Stimulated activated CD8-positive, alpha-beta memory T cell treated with anti-CD3 and anti-CD28 coated beads, Interleukin-4, amount 100 ng/mL, for 1 hour (primary cell): ENCODE measurements at places on chromosomes 1 and 21.

- no peak for DNase-seq
Measured at GRCh38 chr1:215665215-215665614, 98.1 kb downstream of the KCTD3 start.

GRCh38 chr1:77415579-77415978 lies 133.8 kb downstream of the AK5 start:
- DNase-seq, result no peak

GRCh38 chr1:231274119-231274825 lies 33.3 kb downstream of the GNPAT start:
- no peak for DNase-seq

GRCh38 chr1:38787041-38787440 lies 72.5 kb downstream of the RRAGC start:
- no peak for DNase-seq

GRCh38 chr1:54401799-54402198 lies 4.4 kb downstream of the SSBP3 start:
- DNase-seq, result no peak

GRCh38 chr1:25818569-25818968 lies 1.2 kb upstream of the MTFR1L start:
- DNase-seq, result no peak

- DNase-seq, result no peak
Measured at GRCh38 chr1:5971471-5972197, 20.6 kb downstream of the NPHP4 start.

DNA sequence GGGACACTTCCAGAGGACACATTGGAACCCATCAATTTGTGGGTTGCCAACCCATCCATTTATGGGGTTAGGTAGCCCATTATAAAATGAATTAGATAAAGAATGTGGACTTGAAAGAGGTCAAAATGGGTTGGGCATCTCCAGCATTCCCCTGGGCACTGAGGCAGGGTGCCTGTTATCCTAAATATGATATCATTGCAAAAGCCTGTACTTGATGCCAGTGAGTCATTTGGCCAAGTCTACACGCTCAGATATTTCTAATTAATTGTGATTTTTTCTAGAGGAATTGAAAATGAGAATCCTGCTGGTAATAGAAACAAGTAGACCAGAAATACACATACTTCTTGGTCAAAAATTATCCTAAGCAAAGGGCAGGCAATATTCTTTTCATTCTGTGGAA lies 21.9 kb upstream of the NBL1 start:
- DNase-seq, result no peak

DNA sequence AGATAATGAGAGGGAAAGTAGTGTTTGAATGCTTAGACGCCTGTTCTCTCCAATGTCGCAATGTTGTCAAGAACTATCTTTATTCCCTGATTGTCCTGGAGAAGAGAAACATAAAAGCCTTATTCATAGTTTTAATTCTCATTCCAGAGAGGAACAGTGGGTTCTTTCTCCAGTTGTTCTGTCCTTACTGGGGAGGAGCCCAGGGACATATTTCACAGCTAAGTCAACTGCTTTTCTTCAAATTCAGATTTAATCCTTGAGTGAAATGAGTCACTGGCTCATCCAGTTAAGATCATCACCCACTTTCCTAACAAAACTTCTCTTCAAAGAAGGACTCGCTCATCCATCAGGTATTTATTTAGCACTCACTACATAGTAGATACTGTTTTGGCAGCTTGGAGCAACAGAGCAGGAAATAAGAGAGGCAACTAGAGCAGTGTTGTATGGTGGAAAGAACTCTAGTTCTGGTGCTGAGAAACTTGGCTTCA lies 365.7 kb upstream of the USP24 start:
- DNase-seq, result no peak

GRCh38 chr21:42493109-42494060 lies 2.6 kb downstream of the RSPH1 start:
- DNase-seq, result no peak

DNA sequence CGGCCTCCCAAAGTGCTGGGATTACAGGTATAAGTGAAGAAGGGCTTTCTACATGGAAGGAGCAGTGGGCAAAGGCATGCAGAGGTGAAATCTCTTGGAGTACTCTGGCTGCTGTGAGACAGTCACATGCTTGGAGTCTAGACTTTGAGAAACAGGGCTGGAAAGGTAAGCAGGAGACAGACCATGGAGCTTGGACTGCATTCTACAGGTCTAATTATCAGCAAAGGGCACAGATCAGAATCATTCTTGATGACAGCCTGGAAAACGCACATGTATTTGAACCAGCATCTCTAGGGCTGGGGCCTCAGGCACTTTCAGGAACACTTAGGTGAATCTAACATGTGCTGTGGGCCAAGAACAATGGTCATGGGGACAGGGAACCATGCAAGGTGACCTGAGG lies 7.3 kb upstream of the PRELP start:
- DNase-seq, result no peak

DNA sequence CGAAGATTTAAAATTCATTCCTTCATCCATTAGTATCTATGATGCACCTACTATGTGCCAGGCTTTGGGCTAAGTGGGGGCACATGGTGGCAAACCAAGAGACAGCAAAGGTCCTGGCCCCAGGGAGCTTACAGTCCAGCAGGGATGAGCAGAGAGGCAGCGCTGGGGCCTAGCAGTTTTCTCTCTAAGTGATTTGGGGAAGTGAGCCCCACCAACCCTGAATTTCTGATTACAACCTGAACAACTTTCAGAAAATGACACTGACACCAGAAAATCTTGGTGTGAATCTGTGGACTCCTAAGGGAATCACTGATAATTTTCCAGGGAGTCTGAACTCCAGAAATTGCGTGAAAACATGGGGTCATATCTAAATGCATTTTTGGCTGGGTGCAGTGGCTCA lies 111.5 kb downstream of the CAPN8 start:
- no peak for DNase-seq

- DNase-seq, result no peak
Measured at GRCh38 chr1:229131243-229132105, 139.4 kb upstream of the RAB4A start.

- DNase-seq, result no peak
Measured at GRCh38 chr1:42888013-42888633, 41.7 kb downstream of the ZNF691 start.

- no peak for DNase-seq
Measured at GRCh38 chr1:162565460-162565859, 3.9 kb downstream of the UAP1 start.

DNA sequence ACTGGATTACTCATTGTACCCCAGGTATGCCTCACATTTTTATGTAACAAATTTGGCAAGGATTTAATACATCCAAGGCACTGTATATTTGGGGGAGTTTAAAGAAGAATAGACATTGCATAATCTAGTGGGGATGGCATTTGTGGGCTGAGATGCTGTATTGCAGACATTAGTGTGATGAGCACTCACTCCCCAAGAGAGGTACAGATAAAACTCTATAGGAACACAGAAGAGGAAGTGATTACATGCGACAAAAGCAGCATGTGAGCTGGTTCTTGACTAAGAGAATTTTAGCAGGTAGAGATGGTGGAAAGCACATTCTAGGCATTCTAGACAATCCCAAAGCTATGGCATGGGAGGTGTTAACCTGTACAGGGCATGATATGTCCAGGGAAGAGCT lies 24.2 kb upstream of the CDC14A start:
- DNase-seq, result no peak

- no peak for DNase-seq
Measured at GRCh38 chr1:25992689-25993171, 5.1 kb downstream of the PAFAH2 start.

DNA sequence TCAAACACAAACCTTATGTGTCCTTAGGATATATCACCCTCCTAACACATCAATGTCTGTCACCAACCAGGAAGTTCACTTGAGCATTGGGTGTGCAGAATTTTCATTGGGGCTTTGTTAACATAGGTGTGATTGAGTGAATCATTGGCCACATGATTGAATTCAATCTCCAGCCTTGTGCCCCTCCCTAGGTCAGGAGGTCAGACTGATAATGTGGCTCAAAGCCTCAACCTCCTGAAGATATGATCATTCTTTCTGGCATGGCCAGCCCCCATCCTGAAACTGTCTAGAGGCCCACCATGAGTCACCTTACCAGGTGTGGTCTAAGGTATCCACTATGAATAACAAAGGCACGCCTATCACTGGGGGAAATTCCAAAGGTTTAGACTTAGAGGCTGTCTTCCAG lies 90.1 kb downstream of the PKN2 start:
- DNase-seq, result no peak

- DNase-seq, result no peak
Measured at GRCh38 chr1:158803678-158804077, 22.7 kb upstream of the OR6N2 start.

DNA sequence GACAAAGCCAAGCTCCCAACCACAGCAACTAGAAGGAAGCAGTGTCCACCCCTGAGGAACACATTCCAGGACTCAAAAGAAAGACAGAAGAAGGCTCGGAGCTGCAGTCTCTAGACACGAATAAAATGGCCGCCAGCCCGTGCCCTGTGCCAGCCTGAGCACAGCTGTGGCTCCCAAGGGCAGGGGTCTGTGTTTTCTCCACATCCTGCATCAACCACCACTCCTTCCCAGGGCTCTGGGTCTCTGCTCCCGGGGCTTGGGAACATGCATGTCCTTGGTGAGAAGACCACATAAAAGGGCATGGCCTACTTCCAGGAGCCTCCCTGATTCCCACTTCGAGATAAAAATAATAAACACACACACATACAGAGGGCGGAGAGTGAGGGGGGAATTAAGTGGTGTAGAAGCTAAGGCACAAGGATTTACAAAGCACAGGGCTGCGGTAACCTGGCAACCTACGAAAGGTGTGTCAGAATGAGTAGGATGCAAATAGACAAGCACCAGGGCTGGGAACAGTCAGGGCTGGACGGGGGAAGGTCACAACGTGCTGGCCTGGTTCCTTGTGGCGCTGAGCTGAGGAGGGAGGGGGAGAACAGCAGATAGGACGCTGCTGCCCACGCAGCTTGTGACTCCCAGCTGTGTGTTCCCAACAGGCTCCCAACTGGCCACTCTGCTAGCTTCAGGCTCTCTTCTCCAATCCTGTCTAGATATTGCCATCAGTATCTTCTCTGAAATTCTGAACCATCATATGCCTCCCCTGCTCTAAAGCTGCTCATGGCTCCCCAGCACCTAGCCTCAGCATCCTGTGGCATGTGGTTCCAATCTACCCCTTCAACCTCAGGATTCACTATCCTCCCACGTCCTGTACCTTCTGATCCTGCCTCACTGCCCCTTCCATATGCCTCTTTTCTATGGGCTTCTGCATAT lies 72.5 kb downstream of the CD34 start:
- no peak for DNase-seq

GRCh38 chr1:229028987-229029878 lies 241.7 kb upstream of the RAB4A start:
- no peak for DNase-seq

GRCh38 chr1:28855469-28855951 lies 43.5 kb downstream of the OPRD1 start:
- no peak for DNase-seq

- no peak for DNase-seq
Measured at GRCh38 chr1:11797525-11798216, 8.1 kb downstream of the MTHFR start.

DNA sequence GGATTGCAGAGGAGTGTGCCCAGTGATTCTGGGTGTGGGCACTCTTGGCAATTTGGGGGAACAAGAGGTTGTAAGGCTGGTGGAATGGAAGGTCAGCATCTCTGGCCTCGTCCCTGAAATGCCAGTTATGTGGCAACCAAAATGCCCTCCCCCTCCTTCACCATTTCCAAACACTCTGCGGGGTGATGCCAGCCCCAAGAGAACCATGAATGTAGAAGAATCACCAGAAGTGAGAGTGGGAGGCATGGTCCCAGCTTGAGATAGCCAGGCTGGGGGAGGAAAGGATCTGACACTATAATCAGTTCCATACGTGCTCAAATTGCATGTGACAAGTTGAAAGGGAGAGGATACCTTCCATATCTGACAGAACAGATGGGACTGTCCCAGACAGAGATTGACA lies 88.7 kb upstream of the EDN2 start:
- no peak for DNase-seq

- no peak for DNase-seq
Measured at GRCh38 chr1:47436979-47437446, 831 bp upstream of the FOXD2 start.

- DNase-seq, result no peak
Measured at GRCh38 chr1:46550751-46551231, 656 bp downstream of the KNCN start.

GRCh38 chr1:8930116-8930515 lies 15.6 kb upstream of the CA6 start:
- DNase-seq, result no peak

GRCh38 chr1:228911225-228912210 lies 176.2 kb downstream of the RHOU start:
- no peak for DNase-seq

- no peak for DNase-seq
Measured at GRCh38 chr21:32186804-32187203, 92.0 kb downstream of the MIS18A start.

DNA sequence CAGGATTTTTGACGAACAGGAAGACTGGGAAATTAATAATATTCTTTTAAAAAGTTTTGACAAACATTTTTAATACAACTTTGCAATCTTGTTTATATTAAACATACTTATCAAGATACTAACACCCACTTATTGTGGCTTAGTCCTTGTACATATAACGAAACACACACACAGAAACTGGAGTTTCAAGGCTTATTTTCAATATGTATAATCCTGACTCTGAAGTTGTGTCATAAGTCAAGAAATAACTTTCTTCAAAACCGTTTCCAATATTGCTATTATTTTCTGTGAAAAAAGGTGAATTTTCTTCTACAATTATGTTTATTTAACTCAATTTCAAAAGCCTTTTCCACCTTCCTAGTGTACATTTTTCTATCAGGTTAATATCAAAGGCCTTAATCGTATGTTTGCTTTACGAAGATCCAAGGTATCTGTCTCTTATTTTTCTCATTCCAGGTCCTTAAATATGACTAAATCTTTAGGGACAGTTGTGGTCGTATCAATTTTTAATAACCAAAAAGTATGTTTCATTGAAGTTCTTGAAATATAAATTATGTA lies 1.8 kb downstream of the CDKN2C start:
- DNase-seq, result no peak

DNA sequence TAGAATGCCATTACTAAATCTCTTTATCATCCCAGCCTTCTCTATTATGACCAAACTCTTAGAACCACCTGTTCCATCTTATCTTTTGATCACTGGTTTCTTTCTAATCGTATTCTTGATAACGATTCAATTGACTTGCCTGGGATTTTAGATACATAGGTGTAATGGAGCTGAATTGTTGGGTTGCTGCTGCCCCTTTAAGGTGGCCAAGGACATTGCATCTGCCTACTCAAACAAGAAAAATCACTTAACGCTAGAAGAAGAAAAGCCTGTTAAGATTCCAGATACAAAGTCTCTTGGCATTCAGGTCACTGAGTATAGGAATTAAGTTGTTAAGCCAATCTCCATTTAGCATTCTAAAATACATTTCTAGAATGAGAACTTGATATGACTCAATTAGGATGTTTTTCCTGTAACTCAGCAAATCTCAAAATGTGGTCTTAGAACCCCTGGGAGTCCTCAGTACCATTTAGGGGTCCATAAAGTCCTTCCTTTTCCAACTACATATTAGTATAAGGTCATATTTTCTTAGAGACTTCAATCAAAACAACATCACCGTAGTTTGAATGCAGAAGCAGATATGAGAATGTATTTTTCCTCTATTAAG lies 12.4 kb downstream of the NEXN start:
- DNase-seq, result no peak

- no peak for DNase-seq
Measured at GRCh38 chr1:94236630-94237290, 624 bp downstream of the ARHGAP29 start.

- DNase-seq, result no peak
Measured at GRCh38 chr1:1171546-1172340, 1.9 kb upstream of the TTLL10 start.
